ENCODE measurements at places on chromosomes 16 and 17.

GRCh38 chr16:6641091-6641490 lies 691.6 kb upstream of the RBFOX1 start:
- no peak for DNase-seq

GRCh38 chr17:72518753-72519597 lies 398.2 kb downstream of the SOX9 start:
- peak; percentile 73 for DNase-seq

GRCh38 chr16:980595-980854 lies 1.0 kb upstream of the SOX8 start:
- DNase-seq: no peak

DNA sequence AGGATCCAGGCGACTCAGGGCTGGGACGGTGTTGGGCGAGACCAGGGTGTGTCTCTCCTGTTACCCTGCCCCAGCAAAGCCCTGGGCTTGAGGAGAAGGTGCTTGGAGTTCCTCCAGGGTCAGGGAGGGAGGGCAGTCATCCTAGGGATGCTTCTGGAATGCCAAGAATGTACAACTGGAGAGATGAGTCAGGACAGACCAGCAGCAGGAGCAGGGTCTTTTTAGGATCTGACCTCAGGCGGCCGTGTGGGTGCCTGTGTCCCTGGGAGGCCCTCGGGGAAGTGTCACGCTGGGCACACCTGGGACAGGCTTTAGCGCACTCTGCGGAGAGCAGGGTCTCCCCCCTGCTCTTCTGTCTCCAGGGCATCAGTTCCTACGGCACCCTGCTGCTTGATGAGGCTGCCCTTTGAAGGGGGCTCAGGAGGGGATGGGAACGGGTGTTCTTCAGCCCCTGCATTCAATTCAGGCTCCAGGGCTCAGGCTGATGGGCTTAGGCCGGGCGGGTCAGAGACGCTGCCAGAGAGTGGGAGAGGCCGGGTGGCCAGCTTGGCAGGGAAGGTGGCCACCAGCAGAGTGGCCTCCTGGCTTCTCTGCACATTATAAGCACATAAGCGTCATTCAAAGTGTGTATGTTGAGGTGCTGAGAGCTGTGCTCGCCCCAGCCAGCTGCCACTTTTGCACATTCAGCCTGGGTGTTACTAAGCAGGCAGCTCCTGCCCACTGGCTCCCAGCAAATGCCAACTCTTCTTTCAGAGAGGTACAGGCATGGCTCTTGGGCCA lies 8.4 kb upstream of the MTSS2 start:
- peak; percentile 41 for DNase-seq

DNA sequence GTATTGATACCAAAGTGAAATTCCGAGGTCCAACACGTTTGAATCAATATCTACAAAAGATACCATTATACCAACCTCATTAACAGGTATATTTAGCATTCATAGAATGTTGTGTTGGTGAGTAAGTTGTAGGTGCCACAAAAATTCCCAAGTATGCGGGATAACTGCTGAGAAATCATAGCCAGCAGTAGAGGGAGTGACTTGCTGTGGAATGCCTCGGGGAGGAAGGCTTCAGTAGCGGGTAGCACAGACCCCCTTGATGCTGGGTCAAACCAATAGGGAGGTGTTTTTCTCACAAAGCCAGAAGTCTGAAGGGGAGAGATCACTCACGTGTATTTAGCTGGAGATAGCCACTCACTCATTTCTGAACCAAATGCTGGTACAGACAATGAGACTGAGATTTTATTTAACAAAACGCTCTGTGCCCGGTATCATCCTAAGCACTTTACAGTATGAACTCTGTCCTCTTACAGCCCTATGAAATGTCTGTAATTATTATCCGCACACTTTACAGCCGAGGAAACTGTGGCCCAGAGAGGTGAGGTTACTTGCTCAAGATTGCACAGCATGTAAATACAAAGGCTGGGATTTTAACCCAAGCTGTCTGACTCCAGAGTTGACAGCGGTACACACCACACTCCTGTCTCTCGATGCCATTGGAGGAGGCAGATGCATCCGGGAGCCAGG lies 23.1 kb downstream of the HSBP1 start:
- DNase-seq: no peak

- no peak for DNase-seq
These were observed 113.4 kb upstream of the RCVRN start for GRCh38 chr17:10018461-10018891.

DNA sequence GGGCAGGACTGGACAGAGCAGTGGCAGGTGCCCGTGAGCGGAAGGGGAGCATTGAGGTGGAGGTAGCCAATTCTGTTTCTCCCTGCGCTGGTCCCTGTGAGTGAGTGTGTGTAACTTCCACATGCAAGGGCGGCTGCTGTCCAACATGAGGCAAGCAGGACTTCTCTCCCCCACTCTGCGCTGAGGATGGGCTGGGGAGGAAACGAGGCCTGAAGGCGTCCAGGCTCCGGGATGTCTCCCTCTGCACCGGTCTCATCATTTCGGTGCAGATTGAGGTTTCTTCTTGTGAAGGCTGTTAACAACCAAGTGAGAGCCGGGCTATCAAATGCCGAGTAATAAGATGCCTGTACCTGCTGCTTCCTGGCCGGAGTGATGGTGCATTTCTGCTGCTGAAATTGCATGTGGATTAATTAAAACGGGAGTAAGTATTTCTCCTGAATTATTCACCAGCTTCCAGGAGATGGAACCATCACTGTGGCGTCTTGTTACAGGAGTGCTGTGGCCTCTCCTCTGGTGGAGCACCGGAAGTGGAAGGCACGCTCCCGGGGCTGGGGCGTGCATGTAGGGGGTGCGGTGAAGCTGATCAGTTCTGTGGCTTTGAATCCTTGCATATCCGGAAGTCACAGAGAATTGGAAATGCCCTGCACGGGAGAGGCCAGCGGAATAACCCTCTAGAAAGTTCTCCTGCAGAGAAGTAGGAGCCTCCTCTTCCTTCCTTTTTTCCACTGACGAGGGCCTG lies 41.7 kb upstream of the MGAT5B start:
- no peak for DNase-seq

DNA sequence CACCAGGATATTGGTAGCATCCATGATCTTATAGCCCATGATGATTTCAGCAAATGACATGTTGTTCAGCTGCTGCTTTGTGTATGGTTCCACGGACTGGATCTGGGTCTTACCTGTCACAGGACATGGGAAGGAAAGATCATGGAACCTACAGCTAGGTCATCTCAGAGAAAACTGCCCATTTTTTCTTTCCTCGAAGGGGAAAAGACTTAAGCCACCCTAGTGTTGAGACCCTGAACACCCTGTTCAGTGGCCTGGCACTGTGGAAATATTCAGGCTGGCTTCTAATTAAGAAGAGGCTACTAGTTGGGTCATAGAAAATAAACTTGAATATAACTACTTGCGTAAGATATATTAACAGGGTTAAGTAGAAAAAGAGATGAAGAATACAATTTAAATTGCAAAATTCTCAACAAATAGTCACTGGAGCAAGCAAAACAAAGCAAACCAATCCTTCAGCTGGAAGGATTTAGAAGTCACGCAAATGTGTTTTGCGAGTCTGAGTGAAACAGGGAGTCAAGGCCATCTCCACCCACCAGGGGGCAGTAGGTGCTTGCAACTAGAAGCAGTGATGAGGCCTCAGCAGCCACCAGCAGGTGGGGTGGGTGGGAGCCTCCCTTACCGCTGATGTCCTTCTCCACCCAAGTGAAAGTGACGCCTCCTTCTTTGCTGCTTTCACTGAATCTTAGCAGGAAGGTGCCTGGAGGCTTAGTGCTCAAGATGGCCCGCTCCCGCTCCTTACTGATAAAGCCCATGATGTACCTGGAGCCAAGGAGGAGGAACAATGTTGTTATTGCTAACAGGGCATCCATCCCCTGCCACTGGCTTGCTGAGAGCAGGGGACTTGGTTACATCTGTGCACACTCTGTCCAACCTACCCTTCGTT lies 34.3 kb downstream of the STAT5A start:
- peak; percentile 95 for DNase-seq

GRCh38 chr17:67671493-67671892 lies 46.2 kb upstream of the NOL11 start:
- DNase-seq: no peak

DNA sequence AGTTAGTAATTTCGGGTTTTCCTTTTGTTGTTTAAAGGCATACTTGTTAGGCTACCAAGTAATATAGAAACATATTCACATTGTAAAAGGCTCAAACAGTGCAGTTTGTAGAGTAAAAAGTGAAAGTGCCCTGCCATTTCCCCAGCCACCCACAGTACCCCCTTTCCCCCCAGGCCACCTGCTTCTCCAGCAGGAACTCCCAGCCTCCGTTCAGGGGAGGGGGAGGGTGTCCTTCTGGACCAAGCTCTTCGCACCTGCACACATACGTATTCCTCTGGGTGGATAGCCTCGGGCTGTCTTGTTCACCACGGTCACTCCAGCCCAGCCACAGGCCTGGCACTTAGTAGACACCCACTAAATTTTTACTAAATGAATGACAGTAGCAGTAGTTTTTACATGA lies 144.5 kb downstream of the CLEC16A start:
- DNase-seq: no peak

DNA sequence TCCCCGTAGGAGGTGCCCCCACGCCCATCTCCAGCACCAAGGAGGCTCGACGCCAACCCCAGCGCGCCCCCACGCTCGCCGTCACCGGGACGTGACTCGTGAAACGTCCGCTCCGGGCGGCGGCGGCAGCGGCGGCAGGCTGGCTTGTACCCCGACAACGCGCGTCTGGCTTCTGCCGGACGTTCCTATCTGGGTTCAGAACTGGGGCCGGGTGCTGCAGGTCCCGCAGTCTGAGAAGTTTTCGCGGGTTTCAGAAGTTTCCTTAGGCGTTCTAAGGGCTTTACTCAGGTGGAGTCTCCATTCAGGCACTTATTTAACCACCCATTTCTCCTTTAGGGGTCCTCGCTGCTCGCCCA lies 672 bp upstream of the ALKBH5 start:
- DNase-seq: peak; percentile 82

GRCh38 chr16:28604186-28604565 lies 5.7 kb downstream of the SULT1A1 start:
- DNase-seq: no peak

DNA sequence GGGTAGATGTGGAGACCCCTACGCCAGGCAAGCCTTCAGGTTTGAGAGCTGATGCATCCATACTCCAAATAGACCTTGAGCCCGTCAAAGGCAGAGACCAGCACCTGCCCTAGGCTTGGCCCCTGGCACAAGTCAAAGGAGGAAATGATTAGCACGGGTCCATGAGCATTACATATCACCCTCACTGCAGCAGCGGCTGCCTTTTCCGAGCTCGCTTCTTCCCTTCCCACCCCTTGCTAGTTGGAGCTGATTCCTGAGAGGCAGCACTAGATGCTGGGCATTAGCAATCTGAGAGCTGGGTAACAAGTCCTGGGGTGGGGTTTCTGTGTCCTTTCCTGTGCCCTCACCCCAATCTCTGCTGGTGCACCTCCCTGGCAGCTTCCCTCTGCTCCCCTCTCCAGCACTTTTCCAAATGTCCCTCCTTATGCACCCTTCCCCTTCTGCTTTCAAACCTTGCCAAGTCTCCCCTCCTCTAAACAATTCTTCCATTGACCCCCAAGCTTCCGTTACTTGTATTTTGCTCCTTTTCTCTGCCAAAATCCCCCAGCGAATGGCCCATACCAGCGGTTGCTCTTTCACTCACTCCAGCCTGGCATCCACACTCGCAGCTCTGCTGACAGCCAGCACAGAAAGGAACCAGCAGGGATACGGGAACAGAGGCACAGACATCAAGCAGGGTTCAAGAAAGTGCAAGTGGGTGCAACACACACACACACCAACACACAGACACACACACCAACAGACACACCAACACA lies 3.0 kb downstream of the CDRT4 start:
- DNase-seq: no peak

DNA sequence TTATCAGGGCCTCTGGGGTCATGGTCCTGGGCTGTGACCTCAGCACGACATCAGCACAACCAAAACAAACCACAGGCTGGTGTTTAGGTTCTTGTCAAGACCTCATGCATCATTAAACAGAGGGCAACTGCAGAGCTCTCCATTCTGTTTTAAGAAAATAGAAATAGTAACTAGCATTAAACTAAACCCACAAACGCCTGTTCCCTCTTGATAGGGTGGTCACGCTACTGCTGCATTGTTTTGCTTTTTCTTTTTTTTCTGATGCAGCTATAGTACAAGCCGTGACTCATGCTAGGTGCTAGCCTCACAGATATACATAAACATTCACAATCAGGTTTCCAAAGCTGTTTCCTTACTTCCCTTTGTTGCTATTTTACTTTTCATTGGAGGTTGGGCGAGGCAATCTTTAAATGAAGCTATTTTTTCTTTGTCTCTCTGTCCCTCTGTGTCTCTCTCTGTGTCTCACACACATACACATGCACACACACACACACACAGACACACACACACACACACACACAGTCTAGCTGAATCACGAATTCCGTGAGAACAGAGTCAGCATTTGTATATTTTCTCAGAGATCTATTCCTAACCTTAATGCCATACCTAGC lies 310.3 kb downstream of the CDH13 start:
- DNase-seq: no peak

GRCh38 chr17:45357364-45357997 lies 40.7 kb upstream of the MAP3K14 start:
- no peak for DNase-seq

GRCh38 chr16:12090151-12090530 lies 113.6 kb downstream of the SNX29 start:
- no peak for DNase-seq

- DNase-seq: no peak
These were observed 483.1 kb upstream of the ERCC4 start for GRCh38 chr16:13436641-13437412.

- no peak for DNase-seq
These were observed 3.5 kb upstream of the MYO15A start for GRCh38 chr17:18105027-18105426.

- DNase-seq: no peak
These were observed 42.0 kb downstream of the ABCA9 start for GRCh38 chr17:69018687-69019086.

- DNase-seq: no peak
These were observed 14.7 kb downstream of the CA7 start for GRCh38 chr16:66858740-66859396.

DNA sequence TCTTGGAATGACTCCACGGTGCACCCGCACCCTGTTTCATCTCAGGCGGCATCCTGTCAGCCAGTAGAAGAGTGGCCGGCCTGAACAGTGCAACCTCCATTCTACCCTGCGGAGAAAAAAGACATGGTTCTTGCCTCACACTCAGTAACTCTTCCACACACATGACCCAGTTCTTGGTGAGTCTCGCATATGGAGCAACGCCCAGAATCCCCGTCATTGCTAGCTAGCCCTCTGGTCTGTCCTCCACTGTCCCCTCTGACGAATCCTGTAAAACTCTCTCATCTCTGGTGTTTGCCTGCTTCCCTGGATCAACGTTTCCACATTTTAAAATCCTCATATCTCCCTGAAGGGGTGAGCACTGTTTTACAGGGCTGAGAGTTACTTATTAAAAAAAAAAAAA lies 4.2 kb upstream of the RDM1 start:
- DNase-seq: no peak

- DNase-seq: no peak
These were observed 10.8 kb upstream of the B4GALNT2 start for GRCh38 chr17:49121696-49122292.

DNA sequence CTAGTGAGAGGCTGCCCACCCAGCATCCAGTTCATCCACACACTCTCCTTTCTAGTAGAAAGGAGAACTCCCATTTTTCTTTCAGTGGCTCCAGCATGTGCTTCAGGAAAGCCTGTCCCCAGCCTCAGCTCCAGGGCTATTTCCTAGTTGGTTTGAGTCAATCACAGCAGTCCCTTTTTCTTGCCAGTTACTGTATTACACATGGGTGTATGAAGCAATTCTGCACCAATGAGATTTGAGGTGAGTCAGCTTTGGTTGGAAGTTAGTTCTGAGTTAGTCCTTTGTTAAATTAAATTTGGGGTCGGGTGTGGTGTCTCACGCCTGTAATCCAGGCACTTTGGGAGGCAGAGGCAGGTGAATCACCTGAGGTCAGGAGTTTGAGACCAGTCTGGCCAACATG lies 24.8 kb downstream of the RAD51D start:
- no peak for DNase-seq

All from transverse colon (tissue), 4 donors.